Stimulated activated CD8-positive, alpha-beta memory T cell treated with anti-CD3 and anti-CD28 coated beads, Interleukin-2, amount 100 ng/mL, for 1 hour (primary cell): ENCODE measurements at places on chromosomes 2 and 18.

DNA sequence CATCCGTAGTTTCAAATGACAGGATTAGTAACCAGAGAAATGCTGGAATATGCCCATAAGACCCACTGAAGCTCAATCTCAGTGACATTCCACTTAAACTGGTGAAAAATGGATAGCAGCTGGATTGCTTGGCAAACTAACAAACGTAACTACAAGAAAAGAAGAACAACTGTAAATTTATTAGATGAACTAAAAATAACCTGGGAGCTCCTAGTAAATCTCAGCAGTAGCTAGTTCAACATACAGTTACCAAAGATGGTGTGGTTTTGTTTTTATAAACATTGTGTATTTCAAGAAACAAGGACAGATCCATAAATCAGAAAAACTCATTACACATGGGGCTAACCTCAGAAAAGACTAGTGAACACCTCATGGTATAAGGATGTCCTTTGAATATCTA, 531.9 kb downstream of the XIRP2 start:
- no peak for DNase-seq

DNA sequence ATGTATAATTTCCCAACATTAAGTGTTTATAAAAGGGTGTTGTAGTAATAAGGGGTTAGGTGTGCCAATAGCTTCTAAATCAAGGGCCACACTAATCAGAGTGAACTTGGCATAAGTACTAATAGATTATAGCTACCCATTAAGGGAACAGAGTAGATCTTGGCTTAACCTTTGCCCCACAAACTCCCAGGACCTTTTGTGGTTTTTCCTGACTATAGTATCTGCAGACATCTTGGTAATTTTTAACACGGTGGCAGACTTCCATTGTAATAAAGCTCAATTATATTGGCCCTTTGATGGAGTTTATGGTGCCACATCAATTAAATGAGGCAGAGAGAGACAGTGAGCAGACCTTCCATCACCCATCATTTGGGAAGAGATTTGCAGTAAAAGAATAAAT, 358.5 kb upstream of the HNRNPA3 start:
- DNase-seq: no peak

GRCh38 chr2:223896833-223897311, 48.3 kb downstream of the WDFY1 start:
- no peak for DNase-seq

DNA sequence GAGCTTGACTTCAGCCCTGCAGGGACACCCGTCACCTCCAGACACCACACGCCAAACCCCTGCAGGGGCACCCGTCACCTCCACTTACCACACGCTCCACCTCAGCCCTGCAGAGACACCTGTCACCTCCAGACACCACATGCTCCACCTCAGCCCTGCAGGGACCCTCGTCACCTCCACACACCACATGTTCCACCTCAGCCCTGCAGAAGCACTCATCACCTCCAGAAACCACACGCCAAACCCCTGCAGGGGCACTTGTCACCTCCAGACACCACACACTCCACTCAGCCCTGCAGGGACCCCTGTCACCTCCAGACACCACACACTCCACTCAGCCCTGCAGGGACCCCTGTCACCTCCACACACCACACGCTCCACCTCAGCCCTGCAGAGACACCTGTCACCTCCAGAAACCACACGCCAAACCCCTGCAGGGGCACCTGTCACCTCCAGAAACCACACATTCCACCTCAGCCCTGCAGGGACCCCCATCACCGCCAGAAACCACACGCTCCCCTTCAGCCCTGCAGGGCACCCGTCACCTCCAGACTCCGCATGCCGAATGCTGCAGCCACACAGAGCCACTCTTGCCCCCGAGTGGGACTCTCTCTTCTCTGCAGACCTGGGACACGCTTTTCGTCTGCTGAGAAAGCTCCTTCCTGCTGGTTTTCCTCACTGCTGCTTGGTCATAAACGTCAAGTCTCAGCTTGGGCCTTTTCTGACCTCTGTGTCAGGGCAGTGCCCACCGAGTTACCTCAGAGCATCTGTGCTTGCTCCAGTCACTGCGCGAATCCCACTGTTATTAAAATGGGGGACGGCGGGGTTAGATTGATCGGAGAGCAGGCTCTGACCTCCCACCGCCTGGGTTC, 77.5 kb upstream of the SALL3 start:
- no peak for DNase-seq

DNA sequence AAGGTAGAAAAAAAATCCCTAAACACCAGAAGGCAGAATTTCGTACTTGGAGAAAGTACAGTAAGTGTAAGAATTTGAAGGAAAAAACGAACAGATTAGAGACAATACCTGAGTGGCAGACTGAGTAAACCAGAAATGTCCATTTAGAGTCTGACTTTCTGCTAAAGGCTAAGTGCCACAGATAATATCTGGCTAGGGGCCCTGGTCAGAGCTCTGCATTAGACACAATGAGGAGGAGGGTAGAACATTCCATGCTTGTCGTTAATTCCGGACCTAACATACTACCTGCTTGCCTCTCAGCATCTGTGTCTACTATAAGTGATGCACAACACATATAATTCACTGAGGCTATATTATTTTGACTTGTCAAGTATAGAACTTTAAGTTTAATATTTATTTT, 18.1 kb downstream of the SEPTIN10 start:
- no peak for DNase-seq

GRCh38 chr18:12637901-12638643, 19.8 kb downstream of the SPIRE1 start:
- DNase-seq: no peak

DNA sequence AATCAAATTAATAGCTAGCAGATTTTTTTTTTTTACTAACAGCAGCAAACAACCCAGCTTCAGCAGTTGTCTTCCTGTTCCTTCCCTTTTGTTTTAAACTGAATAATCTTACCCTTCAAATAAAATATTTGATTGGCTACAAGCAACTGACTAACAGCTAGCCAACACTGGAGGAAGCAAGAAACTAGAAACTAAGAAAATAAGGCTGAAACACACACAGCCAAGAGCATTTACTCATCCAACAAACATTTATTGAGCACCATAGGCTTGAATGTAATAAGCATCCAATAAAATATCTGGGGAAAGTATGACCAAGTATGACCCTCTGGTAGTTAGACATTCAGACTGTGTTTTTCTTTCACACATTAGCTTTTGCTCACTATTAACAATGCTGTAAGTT, 189.2 kb downstream of the CD226 start:
- no peak for DNase-seq

GRCh38 chr2:138502255-138503086, 901 bp downstream of the SPOPL start:
- no peak for DNase-seq

DNA sequence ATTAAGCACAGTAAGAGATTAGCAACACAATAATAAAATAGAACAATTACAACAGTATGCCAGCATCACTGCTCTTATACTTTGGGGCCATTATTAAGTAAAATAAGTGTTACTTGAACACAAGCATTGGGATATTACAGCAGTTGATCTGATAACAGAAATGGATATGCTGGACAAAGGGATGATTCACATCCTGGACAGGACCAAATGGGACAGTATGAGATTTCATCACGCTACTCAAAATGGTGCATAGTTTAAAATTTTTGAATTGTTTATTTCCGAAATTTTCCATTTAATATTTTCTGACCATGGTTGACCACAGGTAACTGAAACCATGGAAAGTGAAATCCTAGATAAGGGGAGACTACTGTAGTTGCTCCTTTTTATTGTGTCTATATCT, 138.2 kb downstream of the UBR3 start:
- no peak for DNase-seq

- no peak for DNase-seq
Measured at GRCh38 chr2:45909677-45910191, 258.3 kb downstream of the PRKCE start.

- DNase-seq: no peak
Measured at GRCh38 chr2:171319164-171319810, 114.5 kb downstream of the METTL8 start.

DNA sequence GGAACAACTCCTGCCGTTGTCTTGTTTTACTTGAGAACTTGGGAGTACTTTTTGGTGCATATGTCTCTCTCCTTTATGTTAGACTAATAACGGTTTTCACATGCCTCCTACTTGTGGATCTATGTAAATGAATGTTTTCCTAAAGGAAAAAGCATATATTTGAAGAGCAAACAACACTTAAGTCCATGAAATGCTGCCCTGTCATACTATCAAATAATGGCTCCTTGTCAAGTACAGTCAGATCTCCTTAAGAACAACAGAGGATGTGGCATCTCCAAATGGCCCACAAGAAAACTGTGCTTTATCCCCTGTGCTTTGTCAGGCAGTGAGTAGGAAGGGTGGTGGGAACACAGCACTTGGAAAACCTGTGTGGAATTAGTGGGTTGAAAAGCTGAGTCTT, 198.2 kb downstream of the PTGR3 start:
- no peak for DNase-seq

GRCh38 chr2:161250864-161251436, 57.3 kb upstream of the PSMD14 start:
- no peak for DNase-seq

DNA sequence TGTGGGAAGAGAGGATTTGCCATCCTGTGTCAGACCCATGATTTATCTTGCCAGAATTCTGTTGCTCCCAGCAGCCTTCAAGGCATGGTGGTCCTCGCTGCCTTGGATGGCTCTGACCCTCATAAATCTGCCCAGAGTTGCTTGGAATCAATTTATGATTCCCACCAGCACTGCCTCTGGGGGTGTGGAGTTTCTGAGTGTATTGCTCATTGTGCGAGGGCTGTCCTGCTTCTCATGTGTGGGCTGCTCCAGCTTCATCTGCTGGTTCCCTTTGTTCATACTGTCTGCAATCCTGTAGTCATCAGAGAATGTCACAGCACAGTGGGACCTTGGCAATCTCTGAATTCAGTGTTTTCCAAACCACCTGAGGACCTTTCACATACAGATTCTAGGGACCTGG, 139.8 kb downstream of the CLIP4 start:
- DNase-seq: no peak

GRCh38 chr2:18585526-18585925, 3.8 kb downstream of the NT5C1B start:
- no peak for DNase-seq

GRCh38 chr2:101387151-101387834, at the start of gene CREG2:
Gene CREG2, minus strand, starts transcription at chr2:101387503. Its CDS starts 46 bp downstream, at chr2:101387457.
- peak; percentile 14 for DNase-seq

DNA sequence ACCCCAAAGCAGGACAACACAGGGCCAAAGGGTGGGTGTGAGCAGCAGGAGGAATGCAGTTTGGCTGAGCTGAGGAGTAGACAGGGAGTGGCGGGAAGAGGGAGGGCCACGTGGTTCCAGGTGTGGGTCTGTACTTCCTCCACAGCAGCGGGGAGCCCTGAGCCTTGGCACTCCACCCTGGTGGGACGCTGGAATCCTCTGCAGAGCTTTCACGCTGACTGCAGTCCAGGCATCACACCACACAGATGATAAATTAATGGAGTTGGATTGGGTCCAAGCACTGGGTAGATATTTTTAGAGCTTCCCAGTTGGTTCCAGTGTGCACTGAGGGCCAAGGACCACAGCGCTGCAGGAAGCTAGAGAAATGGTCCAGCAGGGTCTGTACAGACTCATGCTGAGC, 67.0 kb upstream of the TMEM200C start:
- no peak for DNase-seq

DNA sequence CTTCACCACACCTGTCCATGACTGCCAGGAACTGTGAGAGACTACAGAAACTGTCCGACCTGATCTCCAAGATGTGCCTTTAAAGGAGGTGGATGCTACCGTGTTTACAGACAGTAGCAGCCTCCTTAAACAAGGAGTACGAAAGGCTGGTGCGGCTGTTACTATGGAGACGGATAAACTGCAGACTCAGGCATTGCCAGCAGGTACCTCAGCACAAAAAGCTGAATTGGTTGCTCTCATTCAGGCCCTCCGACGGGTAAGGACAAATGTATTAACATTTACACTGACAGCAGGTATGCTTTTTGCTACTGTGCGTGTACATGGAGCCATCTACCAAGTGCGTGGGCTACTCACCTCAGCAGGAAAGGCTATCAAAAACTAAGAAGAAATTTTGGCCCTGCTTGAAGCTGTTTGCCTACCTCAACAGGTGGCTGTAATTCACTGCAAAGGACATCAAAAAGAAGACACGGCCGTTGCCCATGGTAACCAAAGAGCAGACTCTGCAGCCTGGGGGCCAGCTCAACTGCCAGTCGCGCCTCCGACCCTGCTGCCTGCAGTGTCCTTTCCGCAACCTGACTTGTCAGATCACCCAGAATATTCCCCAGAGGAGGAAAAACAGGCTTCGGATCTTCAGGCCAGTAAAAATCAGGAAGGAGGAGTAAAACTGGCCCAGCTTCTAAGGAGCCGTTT, 30.9 kb downstream of the SKA1 start:
- no peak for DNase-seq

GRCh38 chr2:59149271-59149670, 908.1 kb upstream of the FANCL start:
- DNase-seq: no peak

GRCh38 chr2:194060269-194060668, 1596.8 kb upstream of the SLC39A10 start:
- no peak for DNase-seq

DNA sequence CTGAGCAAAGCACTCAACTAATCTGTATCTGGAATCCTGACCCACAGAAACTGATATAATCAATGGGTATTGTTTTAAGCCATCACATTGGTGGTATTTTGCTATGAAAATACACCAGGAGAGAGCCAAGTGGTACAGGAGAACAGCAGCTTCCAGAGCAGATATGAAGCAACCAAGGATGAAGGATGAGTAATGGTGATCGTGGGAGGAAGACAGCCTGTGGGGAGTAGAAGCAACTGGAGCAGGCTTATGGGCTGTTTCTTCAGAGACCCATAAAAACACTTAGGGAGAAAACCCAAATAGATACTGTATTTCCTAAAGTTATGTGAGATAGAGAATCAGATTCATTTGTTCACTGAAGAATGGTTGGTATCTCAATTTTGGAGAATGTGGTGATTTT, 330.8 kb downstream of the NUP35 start:
- no peak for DNase-seq

GRCh38 chr2:155310589-155310988, 612.1 kb downstream of the KCNJ3 start:
- no peak for DNase-seq

- no peak for DNase-seq
Measured at GRCh38 chr2:120044336-120044735, 31.5 kb downstream of the EPB41L5 start.
